Stimulated activated CD8-positive, alpha-beta memory T cell treated with anti-CD3 and anti-CD28 coated beads, Interleukin-4, amount 100 ng/mL, for 4 hours (primary cell): ENCODE measurements at places on chromosomes 6 and 20.
A peak's percentile ranks its signal among the peaks of the same experiment; 100 is the strongest.

- DNase-seq: no peak
Measured at GRCh38 chr6:78911218-78911940, 44.0 kb downstream of the IRAK1BP1 start.

DNA sequence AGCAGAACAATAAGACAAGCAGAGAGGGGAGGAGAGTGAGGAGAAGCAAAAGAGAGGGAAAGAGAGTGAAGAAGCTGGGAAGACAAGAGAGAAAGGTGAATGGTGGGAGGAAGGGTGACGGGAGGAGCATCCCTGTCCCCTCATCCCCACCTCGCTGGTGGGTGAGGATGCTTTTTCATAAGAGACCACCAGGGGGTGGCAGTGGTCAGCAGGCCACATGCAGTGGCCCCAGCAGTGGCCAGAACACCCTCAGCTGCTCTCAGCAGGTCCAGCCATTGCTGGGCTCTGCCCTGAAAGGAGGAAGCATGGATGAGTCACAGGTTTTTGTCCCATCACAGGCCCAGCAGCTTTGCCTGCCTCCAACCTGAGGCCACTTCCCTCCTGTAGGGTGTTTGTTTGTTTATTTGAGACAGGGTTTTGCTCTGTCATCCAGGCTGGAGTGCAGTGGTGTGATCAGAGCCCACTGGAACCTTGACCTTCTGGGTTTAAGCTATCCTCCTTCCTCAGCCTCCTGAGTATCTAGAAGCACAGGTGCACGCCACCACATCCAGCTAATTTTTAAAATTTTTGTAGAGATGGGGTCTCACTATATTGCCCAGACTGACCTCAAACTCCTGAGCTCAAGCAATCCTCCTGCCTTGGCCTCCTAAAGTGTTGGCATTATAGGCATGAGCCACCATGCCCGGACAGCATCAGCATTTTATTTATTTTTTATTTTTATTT, 24.0 kb downstream of the FGD2 start:
- DNase-seq: no peak

DNA sequence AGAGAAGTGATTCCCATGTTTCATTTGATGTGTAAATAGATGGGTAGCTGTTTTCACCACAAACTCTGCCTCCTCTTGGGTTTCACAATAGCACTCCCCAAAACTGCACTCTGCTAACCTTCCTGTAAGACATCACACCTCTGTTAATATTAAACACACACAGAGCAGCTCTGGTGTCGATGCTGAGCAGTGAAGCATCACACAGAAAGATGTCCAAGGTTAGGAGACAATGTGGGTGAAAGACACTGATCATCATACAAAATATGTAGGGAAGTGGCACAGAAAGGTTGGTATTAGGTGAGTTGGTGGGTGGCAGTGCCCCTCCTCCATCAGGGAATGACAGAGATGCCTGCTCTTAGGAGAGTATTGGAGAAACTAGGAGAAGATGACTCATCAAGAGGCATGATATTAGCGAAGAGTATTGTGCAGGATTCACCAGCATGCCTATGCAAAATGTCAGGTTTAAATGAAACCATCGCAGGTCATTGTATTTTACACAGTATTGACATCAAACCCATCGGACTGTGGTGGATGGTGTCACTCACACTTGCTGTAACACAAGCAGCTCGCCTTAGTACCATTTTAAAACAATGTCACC, 199.7 kb downstream of the TBXT start:
- no peak for DNase-seq

DNA sequence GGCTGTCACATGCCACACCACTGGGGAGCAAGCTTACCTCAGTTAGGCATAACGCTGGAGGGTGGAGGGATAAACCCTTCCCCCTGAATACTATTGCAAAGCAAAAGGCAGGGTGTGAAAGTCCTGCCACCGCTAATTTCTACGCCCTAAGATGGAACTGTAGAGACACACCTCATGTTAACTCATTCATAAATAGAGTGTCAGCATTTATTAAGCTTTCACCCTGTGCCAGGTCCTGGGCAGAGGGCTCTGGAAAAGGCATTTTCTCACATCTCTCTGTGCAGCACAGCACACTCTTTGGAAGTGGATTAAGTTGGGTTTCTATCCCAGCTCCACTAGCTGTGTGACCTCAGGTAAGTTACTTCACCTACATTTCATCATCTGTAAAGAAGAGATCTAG, 21.8 kb downstream of the TMEM14B start:
- DNase-seq: no peak

GRCh38 chr6:76592566-76592965, 520.1 kb upstream of the IMPG1 start:
- DNase-seq: no peak

DNA sequence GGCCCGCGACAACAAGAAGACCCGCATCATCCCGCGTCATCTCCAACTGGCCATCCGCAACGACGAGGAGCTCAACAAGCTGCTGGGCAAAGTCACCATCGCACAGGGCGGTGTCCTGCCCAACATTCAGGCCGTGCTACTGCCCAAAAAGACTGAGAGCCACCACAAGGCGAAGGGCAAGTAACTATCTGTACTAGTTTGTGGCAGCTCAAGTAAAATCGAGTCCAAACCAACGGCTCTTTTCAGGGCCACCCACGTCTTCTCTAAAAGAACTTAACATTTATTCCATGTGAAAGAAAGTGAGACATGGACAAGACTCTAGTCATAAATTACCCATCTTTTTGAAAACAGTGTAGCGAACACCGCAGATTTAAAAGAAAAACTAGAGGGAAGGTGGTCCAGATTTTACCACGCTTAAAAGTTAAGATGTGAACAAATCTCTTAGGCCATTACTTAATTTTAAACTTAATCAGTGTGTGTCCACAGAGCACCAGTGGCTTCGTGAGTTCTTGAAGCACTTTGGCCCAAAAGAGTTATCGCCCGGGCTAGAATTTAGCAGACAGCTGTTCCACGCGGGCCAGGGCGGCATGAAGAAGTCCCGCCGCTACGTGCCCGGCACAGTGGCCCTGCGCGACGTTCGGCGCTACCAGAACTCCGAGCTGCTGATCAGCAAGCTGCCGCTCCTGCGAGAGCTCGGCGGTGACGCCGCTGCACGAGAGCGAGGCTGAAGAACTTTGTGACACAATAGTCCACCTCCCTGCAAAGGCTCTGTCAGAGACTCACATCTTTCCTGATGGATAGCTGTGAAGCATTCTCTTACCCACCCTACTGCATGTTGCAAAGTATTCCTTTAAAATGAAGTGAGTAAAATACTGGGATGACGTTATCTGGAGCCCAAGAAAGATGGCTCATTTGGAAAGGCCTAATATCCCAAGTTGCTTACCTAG, 113.9 kb upstream of the PRSS16 start:
- peak; percentile 44 for DNase-seq

GRCh38 chr6:11172501-11173327, 59.8 kb downstream of the NEDD9 start:
- DNase-seq: peak; percentile 46

DNA sequence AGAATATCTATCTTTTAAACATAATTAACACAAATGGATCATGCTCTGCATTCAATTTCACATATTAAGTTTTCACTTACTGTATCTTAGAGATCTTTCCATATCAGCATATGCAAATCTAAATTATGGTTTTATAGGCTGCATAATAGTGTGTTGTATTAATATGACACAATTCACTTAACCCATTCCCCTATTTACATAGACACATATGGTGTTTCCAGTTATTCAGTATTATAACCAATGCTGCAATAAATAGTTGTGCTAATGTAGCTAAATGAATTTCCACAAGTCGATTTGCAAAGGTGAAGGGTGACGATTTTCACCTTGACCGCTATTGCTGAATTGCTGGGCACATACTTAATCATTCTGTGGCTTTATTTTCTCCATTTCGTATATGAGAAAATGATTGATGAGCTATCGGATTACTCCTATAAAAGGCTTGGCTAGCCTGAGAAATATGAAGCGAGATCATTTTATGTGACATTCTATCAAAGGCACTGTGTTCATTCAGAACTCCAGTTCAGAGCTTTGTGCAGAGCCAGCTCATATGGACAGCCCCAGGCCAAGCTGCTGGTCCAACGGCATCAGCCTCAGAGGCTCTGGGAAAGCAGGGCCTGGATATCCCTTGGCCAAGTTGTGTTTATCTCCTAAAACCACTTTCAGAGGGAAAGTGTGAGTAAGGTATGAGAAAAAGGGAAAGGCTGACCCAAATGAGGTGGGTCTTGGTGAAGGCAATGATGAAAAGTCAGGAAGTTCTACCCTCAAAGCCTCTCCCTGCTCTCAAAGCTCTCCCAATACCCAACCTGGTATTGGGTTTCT, 50.8 kb downstream of the GFOD1 start:
- no peak for DNase-seq

GRCh38 chr20:35947489-35947888, 6.8 kb downstream of the SCAND1 start:
- no peak for DNase-seq

- no peak for DNase-seq
Measured at GRCh38 chr6:16837217-16837972, 76.1 kb upstream of the ATXN1 start.

GRCh38 chr6:145331066-145331465, 404.3 kb downstream of the EPM2A start:
- no peak for DNase-seq

DNA sequence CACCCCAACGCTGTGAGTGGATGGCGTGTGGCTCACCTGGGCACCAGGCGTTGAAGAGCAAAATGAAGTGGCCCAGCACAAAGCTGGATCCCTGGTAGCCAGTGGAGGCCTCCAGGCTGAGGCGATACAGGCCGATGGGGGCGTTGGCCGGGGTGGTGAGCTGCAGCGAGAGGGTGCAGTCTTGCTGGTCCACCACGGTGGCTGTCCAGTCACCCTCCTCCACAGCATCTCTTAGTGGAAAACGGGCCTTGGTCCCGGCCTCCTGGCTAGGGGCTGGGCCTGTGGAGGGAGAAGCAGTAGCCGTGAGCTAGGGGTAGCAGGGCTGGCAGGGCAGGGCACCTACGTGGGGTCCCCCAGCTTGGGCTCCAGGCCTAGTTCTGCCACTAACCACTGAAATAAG, 9.3 kb downstream of the TGM2 start:
- DNase-seq: no peak

DNA sequence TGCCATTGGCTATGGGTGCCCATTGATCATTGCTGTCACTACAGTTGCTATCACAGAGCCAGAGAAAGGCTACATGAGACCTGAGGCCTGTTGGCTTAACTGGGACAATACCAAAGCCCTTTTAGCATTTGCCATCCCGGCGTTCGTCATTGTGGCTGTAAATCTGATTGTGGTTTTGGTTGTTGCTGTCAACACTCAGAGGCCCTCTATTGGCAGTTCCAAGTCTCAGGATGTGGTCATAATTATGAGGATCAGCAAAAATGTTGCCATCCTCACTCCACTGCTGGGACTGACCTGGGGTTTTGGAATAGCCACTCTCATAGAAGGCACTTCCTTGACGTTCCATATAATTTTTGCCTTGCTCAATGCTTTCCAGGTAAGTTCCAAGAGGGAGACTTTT, 16.4 kb downstream of the ADGRF4 start:
- no peak for DNase-seq

DNA sequence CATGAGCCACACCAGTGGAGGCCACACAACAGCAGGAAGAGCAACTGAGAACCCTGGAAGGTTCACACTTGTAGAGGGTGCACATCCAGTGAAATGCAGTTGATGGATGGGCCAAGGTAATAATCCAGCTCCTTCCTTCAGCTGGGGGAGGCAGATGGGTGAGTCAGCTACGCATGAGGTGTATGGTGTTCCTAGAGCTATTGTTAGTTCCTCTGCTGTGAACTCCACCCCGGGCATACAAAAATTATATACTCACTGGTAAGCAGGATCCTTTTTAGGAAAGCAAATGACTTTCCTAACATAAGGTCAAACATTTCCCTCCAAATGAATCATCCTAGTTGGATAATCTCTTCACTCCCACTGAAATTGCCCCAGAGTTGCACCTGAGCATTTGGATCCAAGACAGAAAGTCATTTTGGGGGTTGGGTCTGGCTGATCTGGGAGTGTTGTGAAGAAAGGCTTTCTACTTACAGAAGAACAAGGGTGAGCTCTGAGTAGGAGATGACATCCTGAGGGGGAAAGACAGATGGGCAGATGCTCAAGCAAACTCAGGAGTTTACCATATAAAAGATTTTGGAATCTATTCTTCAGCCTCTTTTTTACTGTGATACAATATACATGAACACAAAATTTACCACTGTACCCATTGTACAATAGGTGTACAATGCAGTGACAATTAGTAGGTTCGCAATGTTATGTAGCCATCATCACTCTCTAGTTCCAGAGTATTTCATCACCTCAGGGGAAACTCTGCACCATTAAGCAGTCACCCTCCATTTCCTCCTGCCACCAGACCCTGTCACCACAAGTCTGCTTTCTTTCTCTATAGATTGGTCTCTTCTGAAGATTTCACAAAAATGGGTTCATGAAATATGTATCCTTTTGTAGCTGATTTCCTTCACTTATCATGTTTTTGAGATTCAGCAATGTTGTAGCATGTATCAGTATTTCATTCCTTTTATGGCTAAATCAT, 11.1 kb downstream of the HLA-F start:
- DNase-seq: no peak

GRCh38 chr20:62208061-62208794, 11.8 kb downstream of the HRH3 start:
- DNase-seq: no peak

DNA sequence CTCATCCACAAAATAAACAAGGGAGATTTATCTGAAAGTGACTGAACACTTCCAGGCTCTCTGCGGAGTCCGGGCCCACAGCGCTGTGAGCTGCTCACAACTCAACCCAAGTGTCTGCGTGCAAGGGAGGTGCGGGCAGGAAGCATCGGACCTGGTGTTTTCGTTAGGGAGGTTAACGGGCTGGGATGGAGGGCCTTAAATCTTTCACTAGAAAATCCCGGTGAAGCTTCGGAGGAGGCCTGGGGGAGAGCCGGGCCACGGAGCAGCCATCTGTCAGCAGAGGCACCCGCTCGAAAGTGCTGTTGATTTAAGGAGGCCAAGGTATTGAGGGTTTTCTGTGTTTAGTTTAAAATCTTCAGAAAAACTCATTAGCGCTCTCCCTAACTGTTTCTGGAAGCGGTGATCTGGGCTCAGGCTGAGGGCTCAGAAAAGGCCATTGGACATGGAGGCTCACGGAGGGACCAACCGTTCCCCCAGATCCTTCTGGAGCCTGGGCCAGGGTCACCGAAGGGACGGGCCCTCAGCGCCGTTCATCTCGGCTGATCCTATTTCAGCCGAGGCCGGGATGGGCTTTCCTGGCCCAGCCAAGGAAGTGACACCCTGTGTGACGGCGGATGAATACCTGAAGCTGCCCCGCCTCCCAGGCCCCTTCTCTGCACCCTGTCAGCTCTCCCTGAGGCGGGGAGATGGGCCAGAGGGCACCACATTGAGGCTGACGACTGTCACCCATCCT, 20.7 kb downstream of the GATA5 start:
- DNase-seq: no peak

- no peak for DNase-seq
Measured at GRCh38 chr6:170561555-170561954, 7.4 kb downstream of the TBP start.
